NCI-H446 (cell line): ENCODE measurements at places on chromosomes 5 and 9.

DNA sequence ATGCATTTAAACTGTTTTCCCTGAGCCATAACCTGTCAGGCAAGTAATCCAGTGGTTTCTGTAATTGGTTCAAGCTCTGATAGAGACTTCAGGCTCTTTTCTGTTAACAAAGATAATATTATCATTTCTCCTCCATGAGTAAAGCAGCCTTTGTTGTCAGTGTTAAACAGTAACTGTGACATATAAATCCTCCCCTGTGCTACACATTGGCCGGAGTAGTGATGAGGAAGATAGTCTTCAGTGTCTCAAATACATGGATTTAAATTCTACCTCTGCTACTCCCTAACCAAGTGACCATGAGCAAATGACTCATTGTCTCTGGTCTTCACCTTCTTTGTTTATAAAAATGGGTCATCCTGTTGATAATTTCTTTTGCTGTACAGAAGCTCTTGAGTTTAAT, 615.5 kb upstream of the CHD1 start:
- DNase-seq = no peak

DNA sequence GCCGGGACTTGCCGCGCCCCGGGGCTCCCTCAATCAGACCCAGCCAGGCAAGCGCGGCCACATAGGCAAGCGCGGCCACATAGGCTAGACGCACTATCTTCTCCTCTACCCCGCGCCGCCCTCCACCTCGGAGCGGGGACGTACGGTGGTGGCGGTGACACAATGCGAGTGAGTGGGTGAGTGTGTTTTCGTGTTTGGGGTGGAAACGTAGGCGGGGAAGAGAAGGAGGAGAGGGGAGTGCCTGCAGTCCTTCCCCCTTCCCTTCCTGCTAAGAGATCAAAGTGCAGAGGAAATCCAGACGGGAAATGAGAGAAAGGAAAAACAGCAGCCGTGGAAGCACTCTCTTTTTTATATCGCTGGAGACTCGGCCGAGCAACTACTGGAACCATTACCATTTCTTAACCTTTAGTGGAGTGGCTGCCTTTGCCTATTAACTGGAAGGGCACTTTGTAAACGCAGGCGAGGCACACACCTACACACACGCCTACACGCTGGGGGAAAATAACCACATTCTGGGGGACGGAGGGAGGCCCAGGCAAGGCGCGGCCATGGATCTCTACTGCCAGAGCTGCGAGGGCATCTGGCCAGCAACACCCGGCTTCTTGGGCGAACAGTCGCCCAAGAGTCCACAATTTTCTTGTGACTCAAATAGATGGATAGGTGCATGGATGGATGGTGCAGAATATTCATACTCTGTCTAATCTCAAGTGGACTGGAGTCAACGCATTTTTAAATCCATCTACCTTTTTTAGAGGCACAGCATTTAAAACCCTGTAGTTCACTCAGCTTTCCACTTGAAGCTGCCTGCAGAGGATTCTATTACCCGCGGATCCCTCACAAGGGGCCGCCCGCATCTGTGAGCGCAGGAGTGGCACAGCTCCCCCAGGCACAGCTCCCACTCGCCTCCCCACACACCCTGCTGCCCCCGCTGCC, 2.1 kb downstream of the EDIL3 start:
- peak; percentile 76 for DNase-seq

GRCh38 chr9:121367306-121368137, 2.5 kb downstream of the STOM start:
- DNase-seq = no peak

- DNase-seq = no peak
Measured at GRCh38 chr9:81737871-81738507, 48.6 kb upstream of the TLE1 start.

GRCh38 chr9:105206496-105206820, 38.0 kb upstream of the SLC44A1 start:
- DNase-seq = no peak

GRCh38 chr5:59584858-59585846, 308.4 kb downstream of the PDE4D start:
- no peak for DNase-seq

- DNase-seq = no peak
Measured at GRCh38 chr9:118618849-118619248, 750.4 kb downstream of the BRINP1 start.

DNA sequence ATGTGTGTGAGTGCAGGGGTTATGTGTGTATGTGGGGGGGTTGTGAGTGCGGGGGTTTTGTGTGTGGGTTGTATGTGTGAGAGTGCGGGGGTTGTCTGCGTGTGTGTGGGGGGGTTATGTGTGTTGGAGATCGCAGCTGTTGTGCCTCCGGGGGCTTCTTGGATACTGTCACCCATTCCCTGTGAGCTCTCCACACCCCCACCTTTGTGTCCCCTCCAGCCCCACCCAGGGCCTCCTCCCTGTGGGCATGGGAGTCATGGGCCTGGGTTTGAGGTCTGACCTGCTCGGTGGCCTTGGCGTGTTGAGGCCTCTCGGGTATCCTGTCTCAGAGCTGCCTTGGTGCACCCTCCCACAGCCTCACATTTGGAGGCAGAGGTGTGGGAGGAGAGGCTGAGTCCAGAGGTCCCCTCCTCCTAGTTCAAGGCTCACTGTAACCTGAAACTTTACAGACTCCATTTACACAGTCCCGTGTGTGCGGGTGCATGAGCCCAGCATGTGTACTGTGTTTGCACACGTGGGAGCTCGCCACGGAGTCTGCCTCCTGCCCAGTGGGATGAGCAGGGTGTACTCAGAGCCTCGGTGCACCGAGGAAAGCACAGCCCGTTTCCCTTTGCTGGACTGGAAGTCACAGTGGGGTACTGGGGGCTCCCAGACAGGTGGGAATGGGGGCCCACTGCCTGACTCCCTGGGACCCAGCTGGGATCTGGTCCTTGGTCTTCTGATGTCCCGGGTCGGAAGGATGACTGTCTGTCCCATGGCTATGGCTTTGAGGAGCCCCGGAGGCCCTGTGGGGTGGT, 43.4 kb downstream of the RXRA start:
- DNase-seq = no peak

DNA sequence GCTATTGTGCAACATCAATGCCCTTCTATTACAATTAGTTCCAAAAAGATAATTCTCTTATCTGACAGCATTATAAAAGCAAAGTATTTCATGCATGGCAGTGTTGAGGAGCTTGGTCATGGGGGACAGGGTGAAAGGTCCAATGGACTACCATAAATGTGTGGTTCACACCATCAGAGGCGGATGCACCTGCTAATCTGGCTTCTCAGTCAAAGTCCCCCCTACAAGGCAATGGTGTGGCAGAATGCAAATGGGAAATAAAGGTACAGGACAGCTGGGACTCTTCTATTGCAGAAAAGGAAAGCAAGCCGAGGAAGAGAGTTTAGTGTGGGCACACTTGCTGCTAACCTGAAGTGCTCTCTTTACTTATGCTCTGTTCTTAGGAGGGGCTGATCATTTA, 369.1 kb downstream of the NDUFS4 start:
- no peak for DNase-seq

DNA sequence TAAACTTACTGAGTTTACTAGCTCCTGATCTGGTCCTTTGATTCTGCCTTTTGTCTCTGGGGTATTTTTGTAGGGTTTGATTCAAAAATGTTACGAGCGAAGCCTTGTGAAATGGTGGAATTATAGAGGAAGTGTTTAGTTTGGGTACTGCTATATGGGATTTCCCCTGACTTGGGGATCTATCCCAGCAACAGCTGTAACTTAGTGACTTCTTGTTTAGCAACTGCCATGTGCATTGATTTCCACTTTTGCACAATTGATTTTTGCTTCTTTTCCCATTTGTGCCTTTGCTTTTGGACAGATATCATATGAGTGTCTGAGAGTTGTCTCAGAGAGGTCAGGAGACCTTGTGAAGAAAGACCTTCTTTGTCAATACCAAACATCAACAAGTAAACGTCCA, 248.5 kb upstream of the DAP start:
- DNase-seq = no peak

- no peak for DNase-seq
Measured at GRCh38 chr5:132232465-132232864, 4.8 kb upstream of the P4HA2 start.

GRCh38 chr5:175554296-175554695, 75.9 kb downstream of the SFXN1 start:
- DNase-seq = no peak

- DNase-seq = no peak
Measured at GRCh38 chr5:177491429-177491945, 5.9 kb downstream of the PDLIM7 start.
